T-helper 2 cell treated with Interferon-gamma antibody and Interleukin-4, amounts not matched to agents 5 μg/mL and 100 μg/mL, for 36 hours (primary cell): ENCODE measurements at places on chromosomes 13 and 19.

- no peak for DNase-seq
Observed at GRCh38 chr13:76717092-76717491, 169.1 kb downstream of the KCTD12 start.

- DNase-seq: no peak
Observed at GRCh38 chr13:48775804-48776203, 122.1 kb downstream of the CYSLTR2 start.

DNA sequence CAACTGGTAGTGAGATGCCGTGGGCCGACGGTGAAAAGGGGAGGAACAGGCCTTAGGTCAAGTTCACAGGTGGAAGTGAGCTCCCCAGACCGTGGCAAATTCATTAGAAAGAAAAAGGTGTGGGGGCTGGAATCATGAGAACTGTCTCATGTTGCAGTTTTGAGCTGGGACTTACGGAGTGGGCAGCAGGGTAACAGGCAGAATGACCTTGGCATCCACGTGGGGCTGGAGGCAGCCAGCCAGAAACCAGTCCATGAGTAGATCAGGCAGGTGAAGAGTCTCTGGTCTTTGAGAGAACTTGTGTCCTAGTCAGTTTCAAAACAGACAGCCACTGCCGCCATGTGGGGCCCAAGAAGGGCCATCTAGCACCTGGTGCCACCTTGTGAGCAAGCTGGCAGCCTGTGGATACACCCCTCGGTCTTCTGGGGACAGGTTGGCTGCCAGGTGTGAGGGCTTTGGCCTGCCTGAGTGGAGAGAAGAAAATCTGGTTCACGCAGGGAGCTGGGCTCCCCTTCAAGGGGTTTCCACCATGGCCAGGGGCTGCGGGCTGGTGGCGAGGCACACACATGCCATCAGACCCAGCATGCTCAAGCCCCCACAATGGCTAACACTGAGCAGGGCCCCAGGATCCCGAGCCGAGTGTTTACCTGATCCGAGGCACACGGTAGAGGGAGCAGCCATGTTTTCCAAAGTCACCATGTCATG lies 23.9 kb downstream of the TSSK6 start:
- DNase-seq: no peak

DNA sequence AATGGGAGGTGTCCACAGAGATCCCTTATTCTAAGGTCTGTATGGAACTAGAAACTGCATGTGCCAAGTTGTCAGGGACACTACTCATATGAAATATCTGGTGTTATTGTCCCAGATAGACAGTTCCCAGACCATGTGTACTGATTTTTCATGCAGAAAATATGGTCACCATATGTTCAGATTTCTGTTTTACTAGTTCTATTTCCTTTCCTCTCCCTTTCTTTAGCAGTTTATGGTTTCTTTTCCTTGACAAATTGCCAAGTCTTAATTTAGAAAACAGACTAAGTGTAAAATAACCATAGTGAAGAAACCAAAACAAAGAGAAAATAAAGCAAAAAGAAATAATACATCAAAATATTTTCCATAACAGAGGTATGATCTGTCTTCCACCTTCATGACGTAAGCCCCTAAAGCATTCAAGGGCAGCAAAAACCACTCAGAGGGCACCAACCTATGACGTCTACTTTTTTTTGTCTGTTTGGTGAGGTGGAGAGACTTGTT lies 248.5 kb downstream of the KCTD12 start:
- DNase-seq: no peak

DNA sequence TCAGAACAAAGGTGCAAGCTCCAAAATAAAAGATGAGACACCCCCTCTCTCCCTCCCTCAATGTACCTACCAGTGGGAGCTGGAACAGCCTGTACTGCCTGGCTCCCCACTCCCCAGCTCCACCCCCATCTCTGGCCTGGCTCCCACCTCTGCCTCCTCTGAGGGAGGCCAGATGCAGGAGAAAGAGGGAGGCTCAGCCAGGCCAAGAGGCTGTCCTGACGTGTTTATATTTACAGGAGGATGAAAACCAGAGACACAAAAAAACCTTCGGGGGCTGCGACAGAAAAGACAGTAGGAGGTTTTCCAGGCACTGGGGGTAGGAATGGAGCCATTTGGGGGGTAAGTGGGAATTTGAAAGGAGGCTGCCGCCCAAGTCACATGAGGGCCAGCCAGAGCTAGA lies 19.7 kb downstream of the ARHGEF18 start:
- no peak for DNase-seq

DNA sequence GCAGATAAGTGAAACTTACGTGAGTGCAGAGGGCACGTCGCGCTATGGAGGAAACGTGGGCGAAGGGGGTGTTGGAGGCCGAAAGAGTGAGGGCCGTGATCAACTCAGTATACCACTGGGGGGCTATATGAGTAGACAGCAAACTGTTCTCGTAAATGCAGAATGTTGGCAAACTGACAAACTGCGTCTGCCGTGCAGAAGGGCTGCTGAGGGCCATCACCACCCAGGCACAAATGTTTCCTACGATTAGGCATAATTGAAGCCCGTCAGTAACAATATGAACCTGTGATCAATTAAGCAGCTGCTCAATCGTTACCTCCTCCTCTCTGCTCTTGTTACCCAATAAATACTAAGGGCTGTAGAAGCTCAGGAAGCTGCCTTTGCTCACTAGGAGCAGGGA lies 17.3 kb upstream of the MADCAM1 start:
- no peak for DNase-seq

GRCh38 chr19:7311911-7312310 lies 17.7 kb upstream of the INSR start:
- no peak for DNase-seq

DNA sequence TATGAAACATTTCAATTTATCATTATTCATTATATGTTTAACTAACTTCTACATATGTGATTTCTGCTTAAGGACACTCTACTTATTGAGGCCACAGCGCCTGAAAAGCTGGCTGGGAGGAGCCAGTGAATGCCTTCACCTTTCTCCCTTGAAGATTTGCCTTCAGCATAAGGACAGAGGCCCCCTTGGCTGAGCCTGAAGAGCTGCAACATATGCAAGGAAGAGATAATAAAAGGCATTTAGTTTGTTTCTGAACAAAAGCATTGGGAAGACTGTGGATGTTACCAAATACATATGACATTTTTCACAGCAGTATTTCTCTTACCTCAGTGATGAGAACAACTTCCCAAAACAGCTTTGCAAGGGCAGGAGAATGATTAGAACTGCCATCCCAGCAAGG lies 92.1 kb downstream of the ABCC4 start:
- DNase-seq: no peak

DNA sequence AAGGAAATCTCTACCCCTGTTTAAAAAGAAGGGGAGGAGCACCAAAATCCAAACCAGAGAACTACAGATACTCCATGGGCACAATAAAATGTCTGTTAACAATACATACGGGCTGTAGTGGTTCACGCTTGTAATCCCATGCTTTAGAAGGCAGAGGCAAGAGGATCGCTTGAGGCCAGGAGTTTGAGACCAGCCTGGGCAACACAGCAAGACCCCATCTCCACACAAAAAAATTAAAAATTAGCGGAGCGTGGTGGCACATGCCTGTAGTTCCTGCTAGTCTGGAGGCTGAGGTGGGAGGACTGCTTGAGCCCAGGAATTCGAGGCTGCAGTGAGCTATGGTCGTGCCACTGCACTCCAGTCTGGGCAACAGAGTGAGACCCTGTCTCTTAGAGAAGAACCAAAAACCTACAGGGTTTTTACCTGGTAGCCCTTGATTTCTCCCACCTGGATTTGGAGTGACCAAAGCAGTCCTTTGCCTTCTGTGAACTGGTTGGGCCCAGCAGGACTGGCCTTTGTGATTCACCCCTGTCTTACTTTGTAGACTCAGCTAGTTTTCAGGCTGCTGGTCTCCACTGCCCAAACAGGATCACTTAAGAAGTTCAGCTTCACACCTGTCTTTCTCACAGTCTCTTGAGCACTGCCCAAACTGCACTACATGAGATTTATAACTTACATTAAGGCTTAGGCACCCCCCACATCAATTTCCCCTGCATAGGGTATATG lies 38.7 kb upstream of the FLT1 start:
- DNase-seq: no peak

DNA sequence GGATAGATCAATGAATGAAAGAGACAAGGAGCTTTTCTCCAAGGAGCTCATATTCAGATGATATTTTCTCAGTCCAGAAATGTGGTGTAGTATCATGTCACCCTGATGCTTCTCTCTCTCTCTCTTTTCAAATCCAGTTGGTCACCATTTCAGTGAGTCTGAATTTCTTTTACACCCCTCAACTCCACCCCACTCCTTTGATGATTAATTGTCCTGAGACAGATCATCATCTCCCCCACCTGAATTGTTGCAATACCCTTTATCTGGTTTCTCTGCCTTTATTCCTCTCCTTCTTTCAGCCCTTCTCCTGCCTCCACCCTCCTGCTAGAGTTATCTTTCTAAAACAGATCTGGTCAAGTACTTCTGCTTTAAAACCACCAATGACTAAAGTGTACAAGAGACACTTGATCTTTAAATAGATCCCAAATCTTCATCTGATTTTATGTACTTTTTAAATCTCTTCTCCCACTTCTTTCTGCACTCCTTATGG lies 299.8 kb downstream of the KLF5 start:
- no peak for DNase-seq

DNA sequence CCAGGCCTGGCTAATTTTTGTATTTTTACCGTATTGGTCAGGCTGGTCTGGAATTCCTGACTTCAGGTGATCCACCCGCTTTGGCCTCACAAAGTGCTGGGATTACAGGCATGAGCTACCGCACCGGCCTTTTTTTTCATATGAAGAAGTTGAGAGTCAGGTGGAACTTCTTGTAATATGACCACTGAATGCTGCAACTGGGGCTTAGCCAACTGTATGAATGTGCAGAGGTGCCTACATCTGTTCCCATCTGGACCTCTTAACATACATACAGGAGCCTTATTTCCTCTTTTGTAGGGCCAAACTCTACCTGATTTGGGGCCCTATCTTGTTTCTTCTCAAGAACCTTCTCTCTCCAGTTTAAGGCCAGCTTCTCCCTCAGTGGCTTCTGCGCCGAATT lies 11.9 kb upstream of the GGACT start:
- DNase-seq: no peak

GRCh38 chr13:29730253-29730652 lies 120.2 kb downstream of the UBL3 start:
- no peak for DNase-seq

DNA sequence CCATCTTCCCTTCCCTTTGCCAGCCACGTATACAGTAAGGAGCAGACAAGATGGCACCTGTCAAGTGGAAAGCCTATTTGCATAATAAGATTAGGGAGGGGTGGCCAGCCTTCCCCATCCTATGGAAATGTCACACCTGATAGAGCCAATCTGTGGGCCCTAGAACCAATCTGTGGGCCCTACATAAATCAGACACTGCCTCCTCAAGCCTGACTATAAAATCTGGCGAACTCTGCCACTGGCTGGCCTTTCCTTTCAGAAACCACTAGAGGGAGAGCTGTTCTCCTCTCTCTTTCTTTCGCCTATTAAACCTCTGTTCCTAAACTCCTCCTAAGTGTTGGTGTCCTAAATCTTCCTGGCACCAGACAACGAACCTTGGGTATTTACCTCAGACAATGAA lies 231.5 kb upstream of the KLHL1 start:
- no peak for DNase-seq

DNA sequence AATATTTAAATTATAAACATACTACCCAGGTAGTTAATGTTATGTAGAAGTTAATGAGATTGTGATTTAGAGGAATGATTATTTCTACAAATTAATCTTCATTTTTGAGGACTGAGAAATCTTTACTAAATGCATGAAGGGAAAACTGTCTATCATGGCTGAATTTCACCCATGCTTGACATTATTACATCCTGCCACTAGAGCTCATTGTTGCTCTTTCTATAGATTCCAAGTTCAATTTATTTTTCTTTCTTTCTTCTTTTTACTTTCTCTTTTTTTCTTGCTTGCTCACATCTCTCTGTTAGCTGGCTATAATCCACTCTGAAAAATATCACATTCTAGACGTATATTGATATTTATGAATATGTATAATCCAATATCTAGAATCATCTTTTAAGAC lies 505.0 kb upstream of the KLHL1 start:
- no peak for DNase-seq

DNA sequence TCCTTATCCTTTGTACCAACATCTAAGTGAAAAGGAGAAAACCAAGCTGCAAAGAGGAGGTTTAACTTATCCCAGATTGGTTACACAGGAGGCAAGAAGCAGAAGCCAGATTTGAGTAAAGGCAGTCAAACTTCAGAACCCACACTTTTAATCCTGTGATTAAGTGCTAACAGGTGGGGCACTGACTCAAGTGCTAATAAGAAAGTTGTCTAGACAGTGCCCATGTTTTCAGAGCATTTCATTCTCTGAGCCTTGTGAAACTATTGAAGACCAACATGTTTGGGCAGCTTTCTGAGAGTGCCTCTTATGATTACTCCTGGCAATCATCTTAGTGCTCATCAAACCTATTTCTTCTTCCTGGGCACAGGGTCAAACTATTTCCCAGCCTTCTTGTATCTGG lies 380.8 kb downstream of the KCNRG start:
- no peak for DNase-seq

GRCh38 chr19:42038666-42039065 lies 31.3 kb downstream of the GRIK5 start:
- no peak for DNase-seq

DNA sequence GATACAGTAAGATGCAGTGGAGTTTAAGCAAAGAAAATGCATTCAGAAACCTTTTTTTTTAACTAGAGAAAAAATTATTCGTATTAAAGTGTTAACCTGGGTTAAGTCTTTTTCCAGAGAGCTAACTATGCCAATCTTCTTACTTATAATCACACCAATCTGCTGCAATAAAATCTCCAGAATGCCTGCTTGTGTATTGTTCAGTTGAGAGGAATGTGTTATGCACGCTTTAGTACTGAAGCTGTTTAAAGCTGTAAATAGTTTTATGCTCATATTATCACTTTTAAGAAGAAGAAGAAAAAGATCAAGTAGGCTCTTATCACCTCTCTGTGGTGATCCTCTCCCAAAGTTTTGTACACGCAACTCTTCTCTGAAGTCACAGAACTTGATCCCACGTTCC lies 528.7 kb downstream of the RFC3 start:
- DNase-seq: no peak

GRCh38 chr13:77579959-77580358 lies 44.5 kb downstream of the SCEL start:
- DNase-seq: no peak

- DNase-seq: no peak
Observed at GRCh38 chr19:821825-822503, at the start of gene PLPPR3. Gene PLPPR3 (minus strand): TSS chr19:821955. CDS start chr19:821559, 396 bp downstream.

DNA sequence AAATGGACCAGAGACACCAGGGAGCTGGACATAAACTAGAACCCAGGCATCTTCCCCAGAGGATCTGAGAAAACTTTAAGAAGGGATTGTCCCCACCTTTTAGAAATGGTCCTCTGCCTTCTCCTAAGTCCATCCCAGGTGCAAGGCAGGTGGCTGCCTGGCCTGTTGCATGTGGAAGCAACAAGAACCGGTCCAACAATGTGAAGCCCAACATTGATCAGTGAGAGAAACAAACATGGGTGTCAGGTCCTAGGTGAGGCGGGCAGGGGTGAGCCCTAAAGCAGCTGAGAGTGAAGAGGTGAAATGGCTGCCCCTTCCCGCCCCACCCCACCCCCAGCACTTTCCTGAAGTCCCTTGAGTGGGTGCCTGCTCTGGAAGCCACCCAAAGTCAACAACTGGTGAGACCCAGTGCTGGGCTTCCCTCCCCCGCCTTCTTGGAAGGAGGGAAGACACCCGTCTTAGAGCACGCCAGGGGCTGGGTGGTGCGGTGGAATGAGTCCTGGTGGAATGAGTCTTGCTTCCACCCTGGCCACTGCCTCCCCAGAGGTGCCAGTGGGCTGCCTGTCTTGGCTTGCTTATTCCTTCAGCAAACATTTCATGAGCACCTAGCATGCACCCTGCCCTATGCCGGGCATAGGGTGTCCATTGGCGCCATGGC lies 1.7 kb downstream of the AP1M1 start:
- no peak for DNase-seq
